Daoy (cell line): ENCODE measurements at places on chromosomes 7 and 10.
A peak's percentile ranks its signal among the peaks of the same experiment; 100 is the strongest.

DNA sequence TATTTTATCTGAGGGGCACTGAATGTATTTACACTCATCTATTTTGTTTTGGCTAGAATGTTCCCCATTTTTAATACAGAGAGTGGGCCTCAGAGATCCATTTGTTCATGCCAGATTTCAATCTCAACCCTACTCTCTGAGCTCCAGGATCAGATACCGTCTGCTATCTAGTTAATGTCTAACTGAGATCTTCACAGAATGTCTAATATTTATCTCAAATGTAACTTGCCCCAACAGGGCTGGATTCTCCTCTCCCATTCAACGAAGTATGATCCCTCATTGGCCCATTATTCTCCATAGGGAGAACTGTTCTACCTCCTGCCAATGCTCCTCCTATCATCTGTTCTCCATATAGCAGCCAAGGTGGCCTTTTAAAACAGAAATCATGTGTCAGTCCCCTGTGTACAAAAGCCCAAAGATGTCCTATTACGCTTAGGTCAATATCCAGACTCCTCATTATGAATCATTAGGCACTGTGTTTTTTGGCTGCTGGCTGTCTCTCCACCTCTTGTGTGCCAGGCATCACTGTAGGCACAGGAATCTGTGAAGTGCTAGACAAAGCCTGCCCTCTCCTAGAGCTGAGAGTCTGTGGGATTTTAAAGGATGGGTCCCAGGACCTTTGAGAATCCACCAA is 169.3 kb upstream of the AGK start:
- peak; percentile 14 for DNase-seq

DNA sequence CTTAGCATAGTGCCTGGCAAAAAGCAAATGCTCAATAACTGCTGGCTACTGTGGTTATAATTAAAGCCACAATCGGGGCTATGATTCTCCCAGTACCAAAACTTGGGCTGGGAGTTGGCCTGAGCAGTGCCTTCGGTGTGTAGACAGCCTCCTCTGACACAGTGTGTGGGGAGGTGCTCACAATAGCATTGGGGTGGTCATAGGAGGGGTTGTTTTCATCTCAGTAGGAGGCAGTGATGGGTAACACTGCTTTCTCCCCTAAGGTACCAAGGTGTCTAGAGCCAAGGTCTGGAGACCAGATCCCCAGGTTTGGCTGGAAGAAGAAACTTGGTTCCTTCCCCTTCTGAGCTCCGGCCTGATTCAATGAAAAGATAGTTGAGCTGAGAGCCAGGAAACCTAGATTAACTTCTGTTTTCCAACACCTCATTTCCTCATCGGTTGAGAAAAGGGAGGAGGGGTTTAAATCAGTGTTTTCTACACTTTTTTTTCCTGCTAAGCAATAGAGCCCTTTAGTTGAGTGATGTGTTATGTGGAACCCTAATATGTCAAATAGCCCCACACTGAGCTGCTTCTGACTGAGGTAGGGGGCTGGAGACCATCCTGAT is 68.2 kb downstream of the LRMDA start:
- no peak for DNase-seq

- DNase-seq: no peak
Observed at GRCh38 chr7:22896917-22897316, 74.3 kb upstream of the TOMM7 start.

DNA sequence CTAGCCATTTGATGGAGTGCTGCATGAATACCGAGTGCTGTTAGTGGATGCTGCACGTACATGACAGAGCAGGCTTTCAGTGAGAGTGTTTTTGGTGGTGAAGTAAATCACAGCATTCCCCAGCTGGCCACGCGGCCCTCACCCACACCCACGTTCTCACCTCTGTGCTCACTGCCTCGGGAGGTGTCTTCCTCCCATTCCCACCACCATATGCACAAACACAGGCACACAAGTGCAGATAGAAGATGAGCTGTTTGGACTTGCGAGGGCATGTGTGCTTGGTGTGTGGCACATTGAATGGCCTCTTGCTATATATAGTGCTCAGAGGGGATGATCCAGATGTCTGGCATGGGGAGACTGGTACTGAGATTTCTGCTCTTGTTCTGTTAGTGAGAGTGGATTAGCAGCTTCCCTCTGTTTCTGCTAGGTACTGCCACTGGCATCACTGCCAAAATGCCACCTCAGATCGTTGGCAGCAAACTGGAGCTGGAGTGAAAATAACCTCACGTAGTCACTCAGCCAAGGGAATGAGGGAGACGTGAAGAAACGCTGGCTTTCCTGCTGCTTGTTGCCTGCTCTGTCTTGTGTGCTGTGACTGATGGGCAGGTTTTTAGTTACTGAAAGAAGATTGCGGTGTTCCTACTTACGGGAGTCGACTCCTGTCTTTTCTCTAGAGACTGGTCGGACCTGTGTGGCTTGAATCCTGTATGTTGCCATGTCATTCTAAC is 19.1 kb downstream of the DNAJB6 start:
- no peak for DNase-seq

DNA sequence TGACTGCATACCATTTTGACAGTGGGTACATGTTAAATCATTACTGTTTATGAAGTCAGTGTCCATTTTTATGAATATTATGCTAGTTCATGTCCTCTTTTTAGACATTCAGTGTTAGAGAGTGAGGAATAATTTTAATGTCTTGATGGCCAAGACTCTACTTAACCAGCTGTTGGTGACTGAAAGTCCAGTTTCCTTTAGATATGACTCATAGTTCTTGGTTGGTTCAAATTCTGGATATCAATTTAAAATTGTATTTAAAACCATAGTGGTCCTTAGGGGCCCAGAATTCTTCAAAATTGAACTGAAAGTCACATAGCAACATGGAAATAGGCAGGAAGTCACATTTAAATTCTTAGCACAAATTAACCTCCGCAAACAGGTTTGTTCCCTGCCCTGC is 196.5 kb upstream of the PRPS1L1 start:
- no peak for DNase-seq

GRCh38 chr7:93757426-93757825 is 133.1 kb downstream of the TFPI2 start:
- peak; percentile 9 for DNase-seq

DNA sequence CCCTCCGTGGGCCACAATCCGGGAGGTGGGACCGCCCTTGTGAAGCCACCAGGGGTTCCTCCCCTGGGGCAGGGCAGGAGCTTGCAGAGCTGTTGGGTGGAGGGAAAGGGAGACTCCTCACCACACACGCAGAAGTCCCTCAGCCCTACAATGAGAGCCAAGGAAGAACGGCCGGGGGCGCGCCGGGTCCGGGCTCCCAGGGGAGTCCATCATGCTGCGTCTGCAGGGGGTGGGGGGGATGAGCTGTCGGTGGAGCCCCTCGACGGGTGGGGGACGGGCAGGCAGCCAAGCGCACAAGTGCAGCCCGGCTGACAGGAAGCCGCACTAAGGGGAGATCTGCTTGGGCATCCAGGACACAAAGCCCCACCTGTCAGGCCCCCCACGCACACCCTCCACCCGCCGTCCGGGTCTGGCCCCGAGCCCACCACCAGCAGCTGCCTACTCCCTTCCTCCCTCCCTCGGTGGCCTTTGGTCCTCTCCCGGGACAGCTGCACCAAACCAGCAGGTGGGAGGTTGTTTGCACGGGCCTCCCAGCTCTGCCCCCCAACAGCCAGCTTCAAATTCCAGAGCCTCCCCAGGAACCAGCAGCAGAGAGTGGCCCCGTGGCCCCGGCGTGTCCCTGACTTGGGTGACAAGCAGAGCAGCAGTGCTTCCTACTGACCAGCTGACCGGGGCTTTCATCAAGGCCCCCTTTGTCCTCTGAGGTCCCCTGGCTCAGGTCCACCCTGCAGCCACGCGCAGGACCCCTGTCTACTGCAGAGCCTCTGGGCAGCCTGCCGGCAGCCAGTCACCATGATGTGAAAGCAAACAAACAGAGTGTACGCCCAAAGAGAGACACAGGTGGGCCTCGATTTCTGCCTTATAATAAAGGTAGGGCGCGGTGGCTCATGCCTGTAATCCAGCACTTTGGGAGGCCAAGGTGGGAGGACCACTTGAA is 50.3 kb downstream of the HIP1 start:
- DNase-seq: no peak

DNA sequence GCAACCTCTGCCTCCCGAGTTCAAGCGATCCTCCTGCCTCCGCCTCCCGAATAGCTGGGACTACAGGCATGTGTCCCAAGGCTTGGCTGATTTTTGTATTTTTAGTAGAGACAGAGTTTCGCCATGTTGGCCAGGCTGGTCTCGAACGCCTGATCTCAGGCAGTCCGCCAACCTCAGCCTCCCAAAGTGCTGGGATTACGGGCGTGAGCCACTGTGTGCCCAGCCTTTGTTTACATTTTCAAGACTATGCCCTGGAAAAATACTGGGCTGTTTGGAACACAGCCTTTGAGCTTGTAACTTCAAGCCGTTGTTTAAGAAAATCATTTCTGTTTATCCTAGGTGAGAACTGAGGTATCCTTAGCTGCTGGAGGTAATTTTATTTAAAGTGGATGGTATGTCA is 1.9 kb downstream of the ZKSCAN1 start:
- DNase-seq: no peak

DNA sequence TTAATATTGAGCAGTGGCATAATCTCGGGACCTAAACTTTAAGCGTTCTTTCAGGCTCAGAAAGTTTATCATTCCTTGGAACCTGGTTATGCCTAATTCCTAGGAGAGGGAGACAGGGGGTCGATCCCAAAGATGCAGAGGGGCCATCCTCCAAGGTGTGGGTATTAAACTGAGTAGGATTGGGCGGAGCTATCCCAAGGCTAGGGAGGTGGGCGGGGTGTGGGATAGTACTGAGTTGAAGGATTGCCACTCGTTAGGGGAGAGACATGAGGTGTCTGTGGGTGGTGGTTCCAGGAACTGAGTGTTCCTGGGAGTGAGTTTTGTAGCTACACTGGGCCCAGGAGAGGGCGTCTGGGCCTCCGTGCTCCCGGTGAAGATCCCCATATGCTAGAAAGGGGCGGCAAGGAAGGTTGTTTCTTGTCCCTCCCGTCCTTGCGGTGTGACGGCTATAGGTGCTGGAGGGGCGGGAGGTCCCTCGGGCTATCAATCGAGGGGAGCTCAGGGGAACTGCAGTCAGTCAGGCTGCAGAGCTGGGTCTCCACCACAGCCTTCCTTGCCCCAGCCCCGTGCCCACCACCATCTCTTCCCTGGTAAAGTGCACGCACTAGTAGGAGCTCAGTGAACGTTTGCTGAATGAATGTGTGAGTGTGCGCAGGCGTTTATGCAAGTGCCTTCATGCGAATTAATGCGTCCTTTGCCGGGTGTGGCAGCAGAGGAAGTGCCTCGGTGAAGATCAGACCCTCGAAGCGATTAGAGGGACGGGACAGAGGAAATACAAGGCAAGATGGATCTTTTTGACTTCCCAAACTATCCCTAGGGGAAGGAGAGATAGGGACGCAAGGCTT is 3.0 kb upstream of the HMX2 start:
- peak; percentile 41 for DNase-seq

DNA sequence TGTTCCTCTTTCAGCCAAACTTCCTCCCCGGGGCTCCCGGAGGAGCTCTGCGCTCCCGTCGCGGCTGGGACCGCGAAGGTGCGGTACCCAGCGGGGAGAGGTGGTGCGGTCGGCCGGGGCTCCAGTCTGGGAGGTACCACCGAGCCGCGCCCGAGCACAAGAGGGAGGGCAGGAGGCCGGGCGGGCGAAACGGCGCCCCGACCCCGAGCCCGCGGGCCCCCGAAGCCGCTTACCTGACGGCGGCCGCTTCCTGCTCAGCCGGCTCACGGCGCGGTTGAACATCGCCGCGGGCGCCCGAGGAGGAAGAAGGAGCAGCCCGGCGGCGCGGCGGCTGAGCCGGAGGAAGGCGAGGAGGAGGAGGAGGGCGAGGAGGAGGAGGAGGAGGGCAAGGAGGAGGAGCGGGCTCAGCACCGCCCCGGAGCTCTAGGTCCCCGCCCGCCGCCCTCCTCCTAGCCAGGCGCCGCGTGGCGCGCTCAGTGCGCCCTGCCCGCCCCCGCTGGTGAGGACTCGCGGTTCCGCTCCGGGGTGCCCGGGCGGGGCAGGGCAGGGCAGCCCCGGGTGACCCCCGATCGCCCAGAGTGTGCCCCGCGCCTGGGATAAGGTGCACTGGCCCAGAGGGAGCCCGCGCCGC is at the start of gene RGS10:
TSS of gene RGS10 (minus strand) at position 363 of the 631 bp plus-strand sequence. CDS start at position 282, 81 bp downstream.
- DNase-seq: peak; percentile 87

- DNase-seq: no peak
Observed at GRCh38 chr10:91462423-91462822, 52.3 kb downstream of the HECTD2 start.

GRCh38 chr7:39697483-39697882 is 74.1 kb downstream of the RALA start:
- DNase-seq: no peak

DNA sequence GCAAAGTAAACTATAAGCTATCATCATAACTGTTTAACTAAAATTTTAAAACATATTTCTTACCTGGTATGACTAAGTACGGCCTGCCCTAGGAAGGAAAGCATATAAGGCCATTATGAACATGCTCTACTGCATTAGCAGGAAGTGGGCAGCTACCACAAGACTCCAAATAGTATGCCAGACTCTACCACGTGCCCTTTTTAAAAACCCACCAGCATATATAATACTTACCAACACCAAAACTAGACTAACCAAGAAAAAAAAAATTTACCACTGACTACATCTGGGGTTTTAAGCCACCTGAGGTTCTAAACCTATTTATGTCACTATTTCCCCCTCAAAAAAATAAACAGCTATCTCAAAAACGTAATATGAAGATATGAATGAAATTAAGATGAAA is 30.1 kb downstream of the NUDCD3 start:
- DNase-seq: peak; percentile 67

DNA sequence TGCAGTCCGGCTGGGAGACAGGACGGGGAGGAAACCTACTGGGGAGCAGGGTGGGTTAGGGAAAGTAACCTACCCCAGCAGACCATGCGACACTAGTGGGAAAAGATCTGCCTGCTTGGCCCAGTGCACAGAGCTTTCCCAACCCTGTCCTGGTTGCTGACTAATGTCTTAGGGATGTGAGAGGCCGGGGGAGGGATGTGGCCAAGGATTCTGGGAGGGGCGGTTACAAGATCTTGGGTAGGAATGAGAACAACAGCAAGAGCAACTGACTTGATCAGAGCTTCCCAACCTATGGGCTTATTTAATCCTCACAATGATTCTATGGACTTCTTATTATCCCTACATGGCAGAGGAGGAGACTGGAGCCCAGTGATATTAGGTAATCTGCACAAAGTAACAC is 24.0 kb upstream of the EIF5AL1 start:
- peak; percentile 74 for DNase-seq

GRCh38 chr7:103301441-103301840 is 4.2 kb downstream of the PMPCB start:
- no peak for DNase-seq

- DNase-seq: no peak
Observed at GRCh38 chr10:4450981-4451908, 374.8 kb upstream of the AKR1E2 start.

- no peak for DNase-seq
Observed at GRCh38 chr10:60958892-60959601, 15.1 kb upstream of the RHOBTB1 start.

GRCh38 chr10:18325889-18326531 is 185.8 kb downstream of the CACNB2 start:
- DNase-seq: no peak

GRCh38 chr10:129887381-129887905 is 76.6 kb downstream of the EBF3 start:
- DNase-seq: no peak

- no peak for DNase-seq
Observed at GRCh38 chr10:46550795-46551700, 5.4 kb downstream of the GPRIN2 start.

- DNase-seq: peak; percentile 48
Observed at GRCh38 chr10:29734962-29735627, 100.3 kb upstream of the SVIL start.

- DNase-seq: peak; percentile 17
Observed at GRCh38 chr10:70272925-70273316, 10.9 kb downstream of the NPFFR1 start.

GRCh38 chr7:150405584-150406311 is 26.6 kb downstream of the ZNF775 start:
- DNase-seq: no peak
